ENCODE measurements at places on chromosomes 11 and 22.

GRCh38 chr22:23922921-23923320, 28.7 kb downstream of the MIF start:
- no peak for DNase-seq

DNA sequence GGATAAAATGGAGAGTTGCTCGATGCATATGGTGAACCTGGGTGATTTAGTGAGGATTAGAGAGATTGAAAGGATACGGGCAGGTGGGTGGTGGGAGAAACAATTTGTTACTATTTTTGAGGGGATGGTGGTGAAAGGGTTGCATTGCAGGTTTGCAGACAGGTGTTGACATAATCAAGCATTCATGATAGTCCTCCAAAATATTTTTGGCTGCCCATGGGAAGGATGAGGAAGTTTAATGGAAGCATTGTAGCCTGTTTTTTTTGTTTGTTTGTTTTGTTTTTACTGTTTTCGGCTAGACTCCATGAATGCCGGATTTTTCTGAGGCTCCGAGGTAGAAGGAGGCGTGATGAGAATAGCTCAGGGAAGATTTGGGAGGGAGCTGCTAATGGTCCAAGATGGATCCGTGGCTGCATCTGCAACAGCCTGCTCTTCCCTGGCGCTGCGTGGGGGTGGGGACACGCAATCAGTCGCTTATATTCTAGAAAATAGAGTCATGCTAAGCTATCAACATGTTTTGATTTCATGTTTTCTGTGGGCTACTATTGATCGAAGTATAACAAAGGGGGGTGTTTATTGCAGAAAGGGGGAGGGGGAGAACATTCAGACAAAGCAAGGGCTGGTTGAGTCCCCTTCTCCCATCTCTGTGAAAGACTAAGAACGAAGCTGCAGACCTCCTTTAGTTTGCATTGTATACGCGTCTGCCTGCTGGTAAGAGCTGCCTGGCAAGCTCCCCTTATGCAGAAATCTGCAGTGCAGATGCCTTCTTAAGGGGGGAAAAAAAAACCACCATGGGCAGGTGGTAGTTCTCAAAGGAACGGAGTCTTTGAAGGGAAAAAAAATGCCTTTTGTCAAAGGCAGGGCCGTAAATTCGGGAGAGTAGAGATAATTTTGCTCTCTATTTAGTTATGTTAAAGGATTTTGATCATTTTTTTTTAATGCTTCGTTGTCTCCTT, 1.0 kb downstream of the RTN3 start:
- no peak for DNase-seq

DNA sequence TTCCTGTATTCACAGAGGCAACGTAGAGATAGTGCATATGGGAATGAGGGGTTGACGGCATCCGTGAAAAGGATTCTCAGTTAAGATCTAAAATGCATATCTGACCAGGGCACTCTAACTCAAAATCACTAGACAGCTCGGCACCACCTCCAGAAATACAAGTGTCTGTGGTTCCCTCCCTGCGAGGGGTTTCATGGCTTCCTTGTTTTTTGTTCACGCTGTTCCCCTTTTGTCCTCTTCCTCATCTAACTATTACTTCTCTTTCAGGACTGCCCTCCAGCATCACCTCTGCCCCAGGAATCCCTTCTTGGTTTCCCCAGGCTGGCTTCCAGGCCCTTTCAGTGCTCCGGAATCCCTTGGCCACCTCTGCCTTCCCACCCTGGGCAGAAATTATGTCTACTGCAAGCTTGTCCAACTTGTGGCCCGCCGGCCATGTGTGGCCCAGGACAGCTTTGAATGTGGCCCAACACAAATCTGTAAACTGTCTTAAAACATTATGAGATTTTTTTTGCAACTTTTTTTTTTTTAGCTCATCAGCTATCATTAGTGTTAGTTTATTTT, 159.9 kb downstream of the FBXO7 start:
- no peak for DNase-seq

GRCh38 chr11:46696212-46696558, 4.2 kb downstream of the ARHGAP1 start:
- no peak for DNase-seq

DNA sequence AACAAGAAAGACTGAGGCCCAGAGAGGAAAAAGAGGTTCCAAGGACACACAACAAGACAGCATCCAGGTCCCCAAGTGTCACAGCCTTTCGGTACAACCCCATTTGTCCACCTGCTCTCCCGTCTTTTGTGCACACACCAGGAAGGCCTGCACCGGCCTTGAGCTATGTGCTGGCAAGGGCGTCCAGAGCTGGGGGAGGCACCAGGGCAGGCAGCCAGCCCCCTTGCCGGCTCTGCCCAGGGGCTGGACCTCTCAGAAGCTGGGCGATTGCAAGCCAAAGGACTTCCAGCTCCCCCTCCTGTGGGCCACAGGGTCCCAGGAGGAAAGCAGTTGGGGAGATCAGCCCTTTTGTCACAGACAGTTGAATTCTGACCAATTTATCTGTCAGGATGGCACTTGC, 210.5 kb downstream of the MN1 start:
- no peak for DNase-seq
